ENCODE measurements at places on chromosomes 12 and 14.

DNA sequence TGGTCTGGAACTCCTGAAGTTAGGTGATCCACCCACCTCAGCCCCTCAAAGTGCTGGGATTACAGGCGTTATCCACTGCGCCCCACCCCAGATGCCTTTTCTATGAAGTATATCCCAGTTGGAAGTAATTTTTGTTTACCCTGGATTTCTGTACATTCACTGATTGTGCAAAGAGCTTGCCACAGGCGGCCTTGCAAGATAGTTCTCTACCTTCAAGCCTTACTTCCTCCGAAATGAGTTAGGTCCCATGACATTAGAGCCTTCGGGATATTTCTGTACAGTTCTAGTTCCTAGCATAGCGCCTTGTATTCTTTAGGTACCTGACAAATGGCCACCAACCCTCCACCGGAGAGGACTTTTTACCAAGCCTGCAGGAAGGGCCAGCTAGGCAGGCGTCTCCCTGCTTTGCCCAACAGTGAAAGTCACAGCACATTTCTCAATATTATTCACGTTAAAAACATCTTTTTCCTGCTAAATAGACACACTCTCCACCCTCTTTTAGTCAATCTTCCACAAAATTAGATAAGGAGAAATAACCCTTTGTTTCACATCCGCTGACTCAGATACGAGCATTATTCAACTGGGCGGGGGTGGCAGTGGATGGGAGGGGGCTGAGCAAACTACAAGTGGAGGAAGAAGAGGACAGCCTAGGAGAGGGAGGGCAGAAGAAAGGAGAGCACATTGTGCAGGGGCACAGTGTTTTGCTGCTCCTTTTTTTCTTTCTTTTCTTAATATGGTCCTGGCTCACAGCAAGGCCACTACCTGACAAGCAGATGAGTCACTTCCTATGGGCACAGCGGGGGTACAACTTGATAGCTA, 40.0 kb upstream of the CAPRIN2 start:
- no peak for DNase-seq

- DNase-seq: no peak
These were observed 274.0 kb downstream of the NOVA1 start for GRCh38 chr14:26323869-26324268.

- DNase-seq: no peak
These were observed 373.2 kb downstream of the BTG1 start for GRCh38 chr12:91772411-91772810.

DNA sequence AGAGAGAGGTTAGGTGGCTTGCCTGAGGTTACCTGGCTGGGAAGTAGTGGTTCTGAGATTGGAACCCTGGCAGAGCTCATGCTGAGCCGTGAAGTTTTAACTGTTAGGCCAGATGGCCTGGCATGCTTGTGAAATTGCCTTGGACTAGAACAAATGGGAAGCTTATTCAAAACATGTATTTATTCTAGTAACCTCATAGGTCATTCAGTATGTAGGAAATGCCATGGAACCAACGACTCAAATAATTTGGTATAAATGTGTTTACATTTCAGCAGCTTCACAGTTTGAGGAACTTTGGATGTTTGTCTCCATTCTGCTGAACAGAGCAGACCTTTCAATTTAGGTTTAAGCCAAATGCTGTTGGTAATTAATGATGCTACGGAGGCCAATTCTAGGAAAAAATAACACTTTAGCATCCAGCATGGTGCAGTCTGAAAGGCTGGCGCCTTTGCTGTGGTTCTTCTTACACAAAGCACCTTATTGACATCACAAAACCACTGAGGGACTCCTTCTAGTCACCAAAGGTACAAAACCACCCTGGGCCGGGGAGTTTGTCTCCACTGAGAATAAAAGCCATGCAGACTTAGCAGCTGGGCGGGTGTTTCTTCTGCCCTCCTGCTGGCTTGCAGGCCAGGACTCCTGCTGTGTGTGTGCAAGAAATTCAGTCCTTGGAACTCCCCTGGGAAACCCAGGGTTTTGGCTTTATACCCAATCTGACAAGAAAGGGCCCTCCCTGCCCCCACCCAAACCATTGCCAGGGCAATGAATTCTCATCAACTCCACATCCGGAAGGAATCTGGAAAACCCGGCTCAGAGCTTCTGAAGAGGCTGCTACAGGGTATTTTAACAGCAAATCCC, 64.2 kb downstream of the ELK3 start:
- peak; percentile 72 for DNase-seq

DNA sequence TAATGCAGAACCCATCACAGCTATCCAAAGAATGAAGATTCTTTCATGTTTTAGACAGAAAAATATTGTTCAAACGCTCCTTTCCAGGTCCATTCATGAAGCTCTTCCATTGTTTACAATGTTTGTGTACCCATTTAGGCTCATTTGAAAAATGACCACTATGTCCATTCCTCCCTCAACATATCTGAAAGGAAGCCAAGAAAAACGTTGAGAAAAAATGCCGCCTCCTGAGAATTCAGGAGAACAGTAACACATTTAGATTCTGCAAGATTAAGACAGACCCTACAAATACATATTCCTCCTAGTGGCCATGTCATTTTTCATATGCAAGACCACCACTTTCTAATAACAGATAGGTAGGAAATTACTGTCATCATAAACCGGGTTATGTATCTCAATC, 124.4 kb downstream of the SLC25A21 start:
- DNase-seq: no peak

DNA sequence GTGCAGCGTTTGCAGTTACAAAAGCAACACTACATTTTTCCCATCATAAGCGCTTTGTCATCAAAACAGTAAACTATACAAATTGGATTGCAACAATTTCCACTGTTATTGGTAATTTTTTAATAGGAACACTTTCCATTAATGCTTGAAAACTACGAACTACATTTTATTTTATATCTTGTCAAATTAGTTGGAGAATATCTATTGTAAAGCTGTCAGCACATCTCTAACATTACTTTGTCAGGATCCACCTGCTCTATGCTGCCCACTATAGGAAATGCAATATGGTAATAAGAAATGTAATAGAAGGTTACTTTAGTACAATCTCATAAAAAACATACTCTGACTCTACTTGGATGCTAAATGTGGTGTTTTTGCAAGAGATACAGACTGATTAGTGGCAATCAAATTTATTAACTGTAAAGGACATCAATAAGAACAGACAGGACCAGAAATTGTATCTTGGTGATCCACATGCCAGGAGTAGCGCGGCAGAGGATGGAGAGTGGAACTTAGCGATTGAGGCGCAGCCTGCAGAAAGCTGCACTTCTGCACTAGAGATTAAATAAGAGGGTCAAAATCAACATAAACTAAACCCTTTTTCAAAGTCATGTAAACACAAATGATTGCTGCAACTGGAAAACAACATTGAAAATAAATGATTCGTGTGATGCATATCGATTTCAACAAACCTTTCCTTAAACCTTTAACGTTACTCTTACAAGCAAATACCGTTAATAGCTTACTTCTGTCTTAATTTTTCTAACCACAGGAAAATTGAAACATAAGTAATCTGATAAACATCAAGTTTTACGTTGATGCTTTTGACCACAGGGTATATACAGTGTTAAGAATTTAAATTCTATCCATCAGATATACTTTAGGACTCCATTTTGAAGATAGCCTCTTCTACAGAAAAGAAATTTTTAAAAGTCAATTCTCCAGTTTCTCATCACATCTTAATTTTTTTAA, 3.6 kb upstream of the ARID2 start:
- peak; percentile 36 for DNase-seq

DNA sequence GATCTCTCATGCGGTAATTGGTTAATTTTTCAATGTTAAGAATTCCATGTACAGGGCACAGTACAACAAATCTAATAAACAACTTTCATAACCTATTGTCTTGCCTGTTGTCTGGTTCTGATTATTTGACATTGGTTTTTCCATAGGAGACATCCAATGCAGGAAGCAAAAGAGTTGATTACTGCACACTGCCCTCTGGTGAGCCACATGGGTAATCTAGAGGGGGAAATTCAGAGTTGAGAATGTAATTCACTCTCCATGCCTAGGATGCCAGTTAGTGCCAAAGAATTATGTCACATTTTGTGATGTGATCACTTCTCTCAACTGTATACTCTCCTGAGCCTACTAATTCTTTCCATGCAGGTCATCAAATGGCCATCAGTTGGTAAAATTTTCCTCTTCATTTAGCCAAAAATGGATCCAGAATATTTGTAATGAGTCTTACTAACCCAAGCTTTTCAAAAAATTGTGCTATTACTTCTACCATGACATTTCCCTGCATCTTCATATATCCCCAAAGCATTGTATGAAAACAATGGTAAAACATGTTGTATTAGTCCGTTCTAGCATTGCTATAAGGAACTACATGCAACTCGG, 17.7 kb upstream of the CCDC91 start:
- DNase-seq: peak; percentile 44

- no peak for DNase-seq
These were observed 37.8 kb upstream of the ATF7IP start for GRCh38 chr12:14327711-14328110.

DNA sequence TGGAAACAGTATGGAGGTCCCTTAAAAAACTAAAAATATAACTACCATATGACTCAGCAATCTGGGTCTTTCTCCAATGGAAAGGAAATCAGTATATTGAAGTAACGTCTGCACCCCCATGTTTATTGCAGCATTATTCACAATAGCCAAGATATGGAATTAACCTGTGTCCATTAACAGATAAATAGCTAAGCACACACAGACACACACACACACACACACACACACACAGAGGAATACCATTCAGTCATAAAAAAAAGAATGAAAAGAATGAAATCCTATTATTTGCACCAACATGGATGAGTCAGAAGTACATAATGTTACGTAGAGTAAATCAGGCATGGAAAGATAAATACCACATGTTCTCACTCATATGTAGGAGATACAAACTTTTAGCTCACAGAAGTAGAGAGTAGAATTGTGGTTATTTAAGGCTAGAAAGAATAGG, 4.7 kb downstream of the KLRK1 start:
- no peak for DNase-seq

GRCh38 chr12:48613321-48613720, 43.5 kb upstream of the LALBA start:
- DNase-seq: no peak

- no peak for DNase-seq
These were observed 9.8 kb downstream of the CHGA start for GRCh38 chr14:92932448-92933395.

DNA sequence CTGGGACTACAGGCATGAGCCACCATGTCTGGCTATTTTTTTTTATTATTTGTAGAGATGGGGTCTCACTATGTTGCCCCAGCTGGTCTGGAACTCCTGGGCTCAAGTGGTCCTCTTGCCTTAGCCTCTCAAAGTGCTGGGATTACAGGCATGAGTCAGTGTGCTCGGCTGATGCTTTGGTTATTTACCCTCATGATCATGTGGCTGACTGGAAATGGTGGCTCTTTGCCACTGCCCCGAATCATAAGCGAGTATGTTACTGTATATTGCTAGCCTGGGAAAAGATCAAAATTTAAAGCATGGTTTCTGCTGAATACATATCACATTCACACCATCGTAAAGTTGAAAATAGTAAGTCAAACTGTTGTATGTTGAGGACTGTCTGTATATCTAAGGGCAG, 101.1 kb downstream of the RGS6 start:
- DNase-seq: no peak

DNA sequence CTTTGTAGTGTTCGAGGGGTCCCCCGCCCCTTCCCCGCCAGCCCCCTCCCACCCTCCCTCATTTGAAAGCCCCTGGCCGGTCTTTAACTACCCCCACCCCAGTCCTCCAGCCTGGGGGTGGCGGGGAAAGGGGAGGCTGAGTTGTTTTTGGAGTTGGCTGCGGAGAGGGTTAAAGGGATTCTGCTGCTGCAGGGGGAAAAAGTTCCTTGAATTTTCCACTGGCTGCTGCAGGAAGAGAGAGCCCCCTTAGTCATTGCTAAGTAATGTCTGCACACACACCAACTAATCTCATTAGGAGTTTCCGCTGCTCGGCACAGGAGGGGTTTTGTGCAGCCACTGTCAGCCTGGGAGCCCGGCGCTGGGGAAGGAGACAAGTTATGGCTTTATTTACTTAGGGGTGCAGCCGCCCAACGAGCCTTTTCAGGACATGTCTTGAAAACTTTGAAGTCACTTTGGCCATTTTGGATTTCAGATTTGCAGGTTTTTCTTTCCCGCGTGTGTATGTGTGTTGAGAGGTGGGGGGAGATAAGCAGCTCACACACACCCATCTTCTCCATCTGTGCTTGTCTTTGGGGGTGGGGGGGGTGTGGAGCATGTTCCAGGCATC, 1.8 kb downstream of the ELK3 start:
- peak; percentile 62 for DNase-seq

- DNase-seq: no peak
These were observed 81.1 kb downstream of the HMGA2 start for GRCh38 chr12:65905405-65905804.

DNA sequence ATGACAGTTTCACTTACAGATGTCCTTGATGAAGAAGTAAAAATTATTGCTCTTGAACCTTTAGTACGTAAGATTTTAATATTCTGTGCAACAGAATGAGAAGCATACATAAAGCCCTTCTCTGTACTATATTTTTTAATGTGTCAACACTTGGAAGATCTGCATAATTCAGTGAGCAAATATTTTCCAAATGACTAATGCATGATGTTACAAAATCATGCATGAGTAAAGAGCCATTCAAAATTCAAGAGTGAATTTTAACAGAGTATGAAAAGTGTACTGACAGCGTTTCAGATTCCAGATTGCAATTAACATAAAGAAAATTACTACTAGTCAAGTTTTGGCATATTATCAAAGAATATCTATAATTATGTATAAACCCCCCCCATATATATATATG, 101.4 kb upstream of the BBS10 start:
- DNase-seq: no peak

Measured in H7 (cell line).